Smooth muscle cell of the umbilical artery (primary cell): ENCODE measurements at places on chromosomes 16 and 17. TPM values are rescaled to one million over a fixed set of nuclear protein-coding genes. Genes with fewer than 3 reads are reported as not detected.

Gene SOX8
- under 0.01 and 0.14 TPM in 2 replicates for total RNA-seq

Gene TEKT5
- total RNA-seq = not detected in 2 replicates

Gene KRTAP2-4
- not detected in 2 replicates for total RNA-seq

Gene ACSM5
- not detected in 2 replicates for total RNA-seq

Gene ITGA2B
- under 0.01 and 0.14 TPM in 2 replicates for total RNA-seq

Gene MGAT5B
- 0.89 and 1.4 TPM in 2 replicates for total RNA-seq

Gene TBC1D3C
- 0.59 TPM in 1 of 2 replicates, not detected in the other for total RNA-seq

Gene ADAMTS18
- total RNA-seq = under 0.01 TPM in 1 of 2 replicates, not detected in the other

Gene MEIOC
- total RNA-seq = under 0.01 and 0.05 TPM in 2 replicates

Gene LGALS9
- total RNA-seq = 3.0 and 5.5 TPM in 2 replicates

Gene ABCC3
- total RNA-seq = 5.6 and 9.1 TPM in 2 replicates

Gene GALNS
- total RNA-seq = 35.9 and 41.8 TPM in 2 replicates

Gene MARCHF10
- not detected in 2 replicates for total RNA-seq

Gene TBL3
- total RNA-seq = 26.4 and 59.3 TPM in 2 replicates

Gene ARHGAP44
- 1.2 and 3.3 TPM in 2 replicates for total RNA-seq

Gene DHODH
- total RNA-seq = 2.7 and 5.3 TPM in 2 replicates

Gene P2RX5
- 2.5 and 2.7 TPM in 2 replicates for total RNA-seq

Gene BAIAP3
- total RNA-seq = 0.65 and 0.89 TPM in 2 replicates

Gene PDIA2
- total RNA-seq = 0.51 and 2.4 TPM in 2 replicates

Gene TBC1D3H
- not detected in 2 replicates for total RNA-seq

Gene SPN
- not detected in 2 replicates for total RNA-seq

Gene BEAN1
- total RNA-seq = 0.09 TPM in 1 of 2 replicates, not detected in the other

Gene CACNG5
- not detected in 2 replicates for total RNA-seq

Gene KRT16
- total RNA-seq = not detected in 2 replicates
